Activated T-helper 9 cell treated with anti-CD3 and anti-CD28 coated beads, Interleukin-2, amount 50 U/mL, for 16 hours (primary cell): ENCODE measurements at places on chromosomes 1 and 21.

GRCh38 chr1:83098131-83098530 lies 900.8 kb downstream of the TTLL7 start:
- DNase-seq: no peak

DNA sequence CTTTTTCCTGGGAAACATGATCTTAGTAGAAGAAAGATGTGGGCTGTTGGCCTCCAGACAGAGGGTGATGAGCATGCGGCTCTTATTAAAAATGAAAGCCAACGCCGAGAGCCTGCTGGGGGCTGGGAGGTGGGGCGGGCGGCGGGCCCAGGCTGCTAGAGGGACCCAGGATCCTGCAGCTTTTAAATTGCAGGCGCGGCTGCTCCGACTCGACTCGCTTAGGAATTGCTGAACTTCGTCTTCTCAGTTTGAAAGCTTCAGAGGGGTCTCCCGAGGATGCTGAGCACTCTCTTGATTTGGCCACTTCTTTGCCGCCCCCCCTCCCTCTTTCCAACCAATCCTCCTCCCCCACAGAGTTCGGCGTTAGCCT lies 1.2 kb downstream of the AGPAT3 start:
- DNase-seq: peak; percentile 26

DNA sequence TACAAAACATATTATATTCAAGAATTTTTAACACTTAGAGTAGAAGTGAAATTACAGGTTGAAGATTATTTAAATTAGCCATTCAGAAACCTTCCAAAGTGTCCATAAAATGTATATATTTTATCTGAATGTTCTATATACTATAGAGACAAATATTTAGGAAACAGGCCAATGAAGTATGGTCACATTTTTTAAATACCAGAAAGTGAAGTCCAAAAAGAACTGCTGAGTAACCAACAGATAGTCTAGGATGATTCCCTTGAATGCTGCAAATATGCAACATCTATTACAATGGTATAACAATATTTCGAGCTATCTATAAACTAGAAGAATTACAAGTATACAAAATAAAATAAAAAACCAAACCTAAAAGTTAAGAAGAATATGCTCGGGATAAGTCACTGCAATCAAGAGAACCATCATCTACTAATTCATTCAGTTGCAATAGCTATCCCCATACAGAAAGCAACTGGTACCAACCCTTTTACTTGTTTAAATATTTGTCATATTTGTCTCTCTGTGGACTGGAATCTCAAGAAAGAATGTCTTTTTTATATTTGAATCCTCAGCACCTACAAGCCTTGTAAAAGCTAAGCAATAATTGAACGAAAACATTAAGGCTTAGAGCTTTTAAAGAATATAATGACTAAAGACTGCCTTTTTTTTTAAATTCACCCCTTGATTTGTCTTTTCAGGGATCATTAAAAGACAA lies 8.1 kb downstream of the ODF2L start:
- no peak for DNase-seq

DNA sequence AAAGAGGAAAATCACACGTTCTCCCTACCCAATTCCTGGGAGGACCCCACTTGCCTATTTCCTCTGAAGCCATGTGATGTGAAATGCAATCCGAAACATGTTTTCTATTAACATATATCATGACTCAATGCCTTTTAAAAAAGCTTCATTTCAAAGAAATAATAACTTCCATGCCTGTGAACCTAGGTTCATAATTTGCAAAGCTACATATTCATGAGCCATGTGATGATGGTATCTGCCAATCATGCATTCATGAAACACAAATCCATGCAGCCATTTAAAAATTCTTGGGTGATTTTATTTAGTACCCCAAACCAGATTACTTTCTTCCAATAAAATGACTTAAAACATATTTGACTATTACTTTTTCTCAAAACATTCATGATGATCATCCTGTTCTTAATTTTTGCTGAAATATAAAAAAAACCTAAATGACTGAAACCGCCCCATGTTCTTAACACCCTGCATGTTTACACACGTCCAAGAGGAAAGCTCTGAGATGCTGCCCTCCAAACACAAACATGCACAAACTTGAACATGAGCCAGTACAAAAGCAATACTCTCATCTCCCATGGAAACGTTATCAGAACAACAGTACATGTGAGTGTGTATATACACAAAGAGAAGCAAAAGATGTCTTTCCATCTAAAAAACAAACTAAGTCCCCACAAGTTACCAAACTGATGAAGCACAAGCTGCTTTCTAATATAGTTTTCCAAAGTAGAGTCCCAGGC lies 140.1 kb downstream of the TGFBR3 start:
- no peak for DNase-seq

DNA sequence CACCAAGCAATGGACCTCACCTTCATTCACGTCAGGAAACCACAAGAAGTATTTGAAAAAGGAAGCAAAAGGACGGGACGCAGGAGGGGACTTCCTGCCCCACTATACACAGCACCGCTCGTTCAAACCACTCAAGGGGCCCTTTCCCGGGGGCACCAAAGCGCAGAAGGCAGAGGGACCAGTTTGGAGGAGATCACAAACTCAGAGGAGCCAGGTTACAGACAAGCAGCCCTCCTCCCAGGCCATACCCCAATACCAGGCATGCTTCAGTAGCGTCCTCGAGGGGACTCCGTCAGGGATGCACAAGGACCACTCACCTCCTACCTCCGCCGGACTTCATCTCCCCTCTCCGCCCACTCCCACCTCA lies 685 bp downstream of the CRTC2 start:
- DNase-seq: peak; percentile 26

DNA sequence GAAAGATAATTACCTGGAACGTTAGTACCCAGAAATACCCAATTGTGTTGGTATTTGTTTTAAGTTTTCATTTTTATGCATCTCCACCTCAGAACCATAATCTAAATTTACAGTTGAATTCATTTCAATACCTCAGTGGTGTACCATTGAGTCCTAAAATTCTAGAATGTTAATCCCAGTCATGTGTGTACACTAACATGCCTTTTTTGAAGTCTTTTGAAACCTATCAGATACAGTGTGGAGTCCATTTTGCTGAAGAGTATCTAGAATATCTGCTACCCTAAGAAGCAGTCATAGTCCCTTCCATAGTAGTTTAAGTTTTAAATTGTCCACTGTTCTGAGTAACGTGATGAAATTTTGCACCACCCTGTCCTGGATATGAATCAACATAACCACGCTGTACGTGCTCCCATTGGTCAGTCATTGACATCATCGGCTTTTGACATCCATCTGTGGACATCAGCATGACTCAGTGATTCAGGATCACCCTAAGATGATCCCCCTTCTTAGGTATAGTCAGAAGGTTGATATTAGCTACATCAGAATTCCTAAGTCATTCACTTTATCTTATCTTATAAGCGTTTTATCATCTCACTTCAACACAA lies 7.5 kb upstream of the ASH1L start:
- DNase-seq: no peak

GRCh38 chr1:9292361-9293240 lies at the start of gene SPSB1:
Gene SPSB1, plus strand, starts transcription at chr1:9292894. Its CDS starts 62,998 bp downstream, at chr1:9355892.
- DNase-seq: peak; percentile 52
